ENCODE measurements at places on chromosomes 7 and 10. TPM values are rescaled to one million over a fixed set of nuclear protein-coding genes. Genes with fewer than 3 reads are reported as not detected.

GRCh38 chr7:133070562-133070961 is 11.3 kb downstream of the CHCHD3 start:
- no peak for DNase-seq

DNA sequence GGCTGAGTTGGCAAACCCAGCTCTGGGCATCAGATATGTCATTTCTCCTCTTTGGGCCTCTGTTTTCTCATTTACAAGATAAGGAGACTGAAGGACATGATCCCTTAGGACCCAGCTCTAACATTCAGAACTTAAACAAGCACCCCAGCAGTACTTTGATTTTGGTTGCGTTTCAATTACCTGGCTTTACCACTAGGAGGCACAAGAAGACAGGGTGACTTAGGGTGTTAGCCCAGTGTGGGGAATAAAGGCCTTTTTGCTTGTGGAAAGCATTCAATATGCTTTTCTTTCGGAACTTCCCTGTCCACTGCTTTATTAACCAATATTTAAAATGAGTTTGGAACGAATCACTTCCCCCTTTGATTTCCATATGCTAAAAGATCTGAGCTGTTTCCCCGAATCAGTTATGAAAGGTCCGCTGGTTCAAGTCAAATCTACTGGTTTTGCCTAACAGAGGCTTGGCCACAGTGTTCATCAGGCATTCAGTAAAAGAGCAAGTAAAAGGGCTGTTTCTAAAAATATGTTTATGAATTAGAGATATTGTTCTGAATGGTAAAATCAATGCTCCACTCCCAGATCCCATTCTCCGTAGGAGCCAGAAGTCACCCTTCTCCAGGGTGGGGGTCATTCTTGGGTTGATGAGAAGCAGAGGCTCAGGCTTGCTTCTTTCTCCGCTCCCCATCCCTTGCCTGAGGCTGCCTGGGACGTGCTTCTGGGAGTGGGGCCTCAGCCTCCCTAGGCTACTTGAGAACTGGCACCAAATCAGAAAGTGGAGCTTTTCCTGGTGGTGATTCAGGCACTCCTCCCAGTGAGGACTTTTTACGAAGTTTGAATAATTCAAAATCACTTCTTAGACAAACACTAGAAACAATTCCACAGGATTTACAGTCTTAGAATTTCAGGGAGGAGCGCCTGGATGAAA is 105.5 kb downstream of the MYOF start:
- peak; percentile 92 for DNase-seq

Gene ETV1
- 91.5 TPM for total RNA-seq

- no peak for DNase-seq
These were observed at the start of gene CDK5 for GRCh38 chr7:151057506-151057988. Gene CDK5 (minus strand): TSS chr7:151057897. CDS start chr7:151057848, 49 bp downstream.

- DNase-seq: no peak
These were observed 163.2 kb downstream of the SH2D4B start for GRCh38 chr10:80700760-80701444.

DNA sequence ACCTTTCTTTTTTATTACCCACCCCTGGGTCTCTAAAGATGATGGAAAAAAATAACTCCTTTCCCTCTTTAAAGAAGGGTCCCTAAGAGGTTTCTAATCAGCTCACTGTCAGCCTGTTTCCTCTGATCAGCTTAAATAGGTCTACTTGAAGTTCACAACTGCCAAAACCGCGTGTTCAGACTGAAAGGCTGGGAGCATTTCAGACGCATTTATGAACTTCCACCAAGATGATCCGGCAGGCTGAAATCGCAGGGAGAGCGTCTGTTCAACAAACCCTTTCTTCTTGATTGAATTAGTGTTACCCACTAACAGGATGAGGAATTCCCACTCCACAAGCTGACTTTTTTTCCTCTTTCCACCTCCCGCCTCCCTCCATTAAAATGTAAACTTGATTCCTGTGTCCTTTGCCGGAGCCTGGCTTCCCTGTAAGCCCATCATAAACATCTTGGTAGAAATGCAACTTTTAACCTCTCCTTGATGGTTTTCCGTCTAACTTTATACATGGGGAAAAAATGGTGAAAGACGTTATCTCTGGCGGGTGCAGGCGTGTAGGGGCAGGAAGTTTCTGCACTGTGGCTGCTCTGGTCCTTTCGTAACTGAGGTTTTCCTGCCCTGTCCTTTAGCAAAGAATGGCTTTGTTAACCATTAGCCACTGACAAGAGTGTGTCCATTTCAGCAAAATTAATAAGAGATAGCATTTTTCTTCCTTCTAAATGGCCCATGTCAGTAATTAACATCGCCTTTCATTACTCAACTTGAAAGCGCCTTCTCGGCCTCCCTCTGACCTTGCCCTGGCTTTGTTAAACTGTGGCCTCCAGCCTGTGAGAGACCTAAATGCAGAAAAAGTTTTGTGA is 130.7 kb downstream of the BAMBI start:
- peak; percentile 29 for DNase-seq

GRCh38 chr10:76667408-76668370 is 969.9 kb downstream of the KCNMA1 start:
- DNase-seq: no peak

DNA sequence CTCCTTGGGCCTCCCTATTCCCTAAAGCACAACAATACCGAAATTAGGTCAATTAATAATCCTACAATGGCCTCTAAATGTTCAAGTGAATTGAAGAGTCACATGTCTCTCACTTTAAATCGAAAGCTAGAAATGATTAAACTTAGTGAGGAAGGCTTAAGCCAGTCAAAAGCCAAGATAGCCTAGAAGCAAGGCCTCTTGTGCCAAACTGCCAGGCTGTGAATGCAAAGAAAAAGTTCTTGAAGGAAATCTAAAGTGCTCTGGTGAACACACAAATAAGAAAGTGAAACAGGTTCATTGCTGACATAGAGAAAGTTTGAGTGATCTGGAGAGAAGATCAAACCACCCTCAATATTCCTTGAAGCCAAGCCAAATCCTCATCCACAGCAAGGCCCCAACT is 57.2 kb downstream of the SLC29A4 start:
- DNase-seq: no peak

DNA sequence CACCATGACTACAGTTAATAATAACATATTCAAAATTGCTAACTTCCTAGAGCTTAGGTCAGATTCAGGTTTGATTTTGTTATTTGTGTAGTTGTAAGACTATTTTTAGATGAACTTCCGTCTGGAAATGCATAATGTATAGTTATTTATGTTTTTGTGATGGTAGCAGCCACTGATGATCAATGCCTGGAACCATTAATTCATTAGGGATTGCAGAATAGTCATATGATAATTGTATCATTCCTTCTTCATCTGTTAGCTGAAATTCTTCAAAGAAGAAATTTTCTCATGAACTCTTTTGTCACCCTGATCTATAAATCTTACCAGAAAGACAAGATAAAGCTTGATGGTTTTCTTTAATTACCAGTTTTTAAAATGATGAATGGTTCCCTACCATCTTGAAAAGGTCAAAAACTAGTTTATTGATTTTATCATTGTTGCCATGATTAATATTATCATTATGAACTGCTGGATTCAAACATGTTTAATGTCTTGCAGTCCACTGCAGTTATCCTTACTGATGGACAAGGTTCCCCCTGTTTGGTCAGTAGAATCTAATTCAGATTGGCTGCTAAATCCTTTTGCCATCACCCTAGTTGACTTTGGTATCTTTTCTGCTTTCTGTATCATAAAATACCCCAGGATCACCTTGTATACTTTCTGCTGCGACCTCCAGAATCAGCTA is 433.3 kb downstream of the GPAM start:
- no peak for DNase-seq

Gene UPK3B
- total RNA-seq: not detected

DNA sequence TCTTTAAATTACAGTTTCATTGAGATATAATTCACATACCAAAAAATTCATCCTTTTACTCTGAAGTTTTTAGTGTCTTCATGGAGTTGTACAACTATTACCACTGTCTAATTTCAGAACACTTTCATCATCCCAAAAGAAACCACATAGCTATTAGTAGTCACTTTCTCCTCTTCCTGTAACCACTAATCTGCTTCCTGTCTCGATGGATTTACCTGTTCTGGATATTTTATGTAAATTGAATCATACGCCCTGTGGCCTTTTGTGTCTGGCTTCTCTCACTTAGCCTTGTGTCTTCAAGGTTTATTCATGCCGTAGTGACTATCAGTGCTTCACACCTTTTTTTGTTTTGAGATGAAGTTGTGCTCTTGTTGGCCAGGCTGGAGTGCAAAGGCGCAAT is 135.5 kb downstream of the DOCK1 start:
- no peak for DNase-seq

Gene ADD3
- total RNA-seq: 43.9 TPM

Gene BEND7
- 0.10 TPM for total RNA-seq

GRCh38 chr10:3239066-3239919 is 66.7 kb upstream of the PITRM1 start:
- peak; percentile 63 for DNase-seq

- DNase-seq: no peak
These were observed 488.5 kb downstream of the MDFIC start for GRCh38 chr7:115410434-115410820.

- no peak for DNase-seq
These were observed 81.0 kb downstream of the CYP51A1 start for GRCh38 chr7:92053312-92053711.

DNA sequence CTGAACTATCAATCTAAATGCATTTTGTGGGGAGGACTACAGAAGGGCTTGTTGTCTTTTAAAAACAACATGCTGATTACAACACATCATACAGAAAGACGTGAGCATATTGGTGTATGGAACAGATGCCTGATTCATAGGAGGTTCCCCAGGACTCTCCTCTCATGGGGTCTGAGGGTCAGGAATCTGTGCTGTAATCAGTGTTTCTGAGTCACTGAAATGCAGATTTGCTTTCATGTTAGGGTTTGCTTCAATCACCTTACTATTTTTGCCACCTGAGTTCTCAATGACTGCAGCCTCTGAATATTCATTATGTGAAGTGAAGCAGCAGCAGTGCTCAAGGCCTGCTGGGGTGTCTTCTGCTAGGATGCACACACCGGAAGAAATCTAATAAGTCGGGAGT is 550 bp upstream of the ANK3 start:
- peak; percentile 18 for DNase-seq

Gene MOGAT3
- total RNA-seq: not detected

- DNase-seq: peak; percentile 47
These were observed 111.6 kb upstream of the GLI3 start for GRCh38 chr7:42348631-42349030.

DNA sequence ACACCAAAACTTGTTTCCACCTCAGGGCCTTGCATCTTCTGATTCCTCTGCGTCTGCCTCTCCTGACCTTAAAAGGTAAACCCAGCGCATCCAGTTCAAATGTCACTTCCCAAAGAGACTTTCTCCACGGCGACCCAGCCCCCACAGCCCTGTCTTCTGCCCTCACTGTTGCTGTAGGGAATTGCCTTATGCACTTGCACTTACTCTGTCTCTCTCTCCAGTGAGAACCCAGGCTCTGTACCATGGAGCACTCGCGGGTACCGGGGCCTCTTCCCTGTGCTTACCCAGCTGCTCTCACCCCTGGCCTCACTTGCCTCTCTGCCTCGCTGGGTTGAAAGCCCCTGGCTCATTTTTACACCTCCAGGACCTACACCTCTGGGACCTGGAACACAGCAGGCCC is 48.4 kb downstream of the AOC1 start:
- no peak for DNase-seq

Gene ASB13
- total RNA-seq: 11.7 TPM

- no peak for DNase-seq
These were observed 308.8 kb upstream of the ZNF32 start for GRCh38 chr10:43957267-43958070.

Gene TAS2R5
- total RNA-seq: not detected

Gene COL1A2
- total RNA-seq: 1,652 TPM

- DNase-seq: no peak
These were observed 49.7 kb downstream of the C10orf120 start for GRCh38 chr10:122649903-122650302.

GRCh38 chr7:151918510-151918843 is 37.8 kb upstream of the GALNTL5 start:
- DNase-seq: no peak

Gene CYP3A7
- total RNA-seq: not detected

Gene LEP
- not detected for total RNA-seq

Gene GAD2
- not detected for total RNA-seq

DNA sequence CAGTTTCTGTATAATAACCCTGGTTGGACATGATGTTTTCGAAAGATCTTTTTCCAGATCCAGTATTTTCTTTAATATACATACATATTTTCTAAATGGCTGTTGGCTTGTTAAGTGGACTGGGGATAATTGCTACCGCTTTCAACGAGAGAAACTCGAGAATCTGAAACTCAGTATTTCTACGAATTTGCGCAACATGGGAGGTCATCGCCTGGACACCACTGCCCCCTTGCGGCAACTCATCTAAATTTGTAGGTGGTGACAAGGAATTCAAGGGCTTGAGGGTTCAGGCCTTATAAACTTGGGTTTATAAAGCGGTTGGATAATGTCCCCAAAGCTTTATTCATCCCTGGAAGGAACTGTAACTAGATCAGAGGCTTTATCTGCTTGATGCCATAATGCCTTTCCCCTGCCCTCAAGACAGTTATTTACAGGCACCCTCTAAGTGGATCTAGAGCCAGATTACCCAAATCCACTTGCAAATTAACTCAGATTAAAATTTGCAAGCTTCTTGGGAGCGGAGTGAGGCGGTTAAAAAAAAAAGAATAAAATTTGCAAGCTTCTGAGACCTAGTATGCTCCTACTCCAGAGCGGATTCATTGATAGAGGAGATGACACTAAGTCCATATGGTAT is 21.3 kb upstream of the KCNK18 start:
- DNase-seq: peak; percentile 60

DNA sequence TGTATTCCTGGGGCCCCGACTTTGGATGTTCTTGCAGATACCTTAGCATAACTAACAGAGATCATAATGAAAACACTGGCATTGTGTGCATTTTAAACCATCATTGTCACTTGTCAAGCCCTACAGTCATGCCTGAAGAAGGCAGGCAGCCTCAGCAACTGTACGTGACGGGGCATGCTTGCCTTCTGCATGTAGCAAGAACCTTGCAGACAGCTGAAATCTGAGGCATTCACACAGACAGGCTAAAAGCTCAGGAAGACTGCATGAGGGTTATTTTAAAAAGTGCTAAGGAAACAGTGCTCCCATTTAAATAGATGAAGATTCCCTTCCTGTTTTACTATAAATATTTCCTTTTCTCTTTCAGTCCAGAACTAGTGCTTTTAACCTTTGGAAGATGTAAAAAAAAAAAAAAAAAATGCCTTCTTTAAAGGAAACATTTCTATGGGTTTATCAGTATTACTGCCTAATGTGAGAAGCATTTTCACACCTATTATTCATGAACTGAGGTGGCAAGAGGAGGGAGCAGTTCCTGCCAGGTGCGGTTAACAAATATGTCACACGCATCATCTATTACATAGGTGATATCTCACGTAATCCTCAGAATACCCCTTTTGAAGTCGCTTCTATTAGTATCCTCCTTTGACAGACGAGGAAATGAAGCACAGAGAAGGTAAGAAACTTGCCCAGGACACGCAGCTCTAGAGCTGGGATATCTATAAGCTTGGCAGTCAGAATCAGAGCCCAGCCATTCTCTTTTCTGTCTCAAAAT is 88.1 kb downstream of the PRKCQ start:
- no peak for DNase-seq

Gene NRG3
- not detected for total RNA-seq

GRCh38 chr7:131197920-131198615 is 129.6 kb upstream of the MKLN1 start:
- DNase-seq: peak; percentile 85

Data from RPMI7951 (cell line).